Activated CD4-positive, alpha-beta memory T cell treated with anti-CD3 and anti-CD28 coated beads for 36 hours (primary cell): ENCODE measurements at places on chromosomes 6 and 20. TPM values are rescaled to one million over a fixed set of nuclear protein-coding genes. Genes with fewer than 3 reads are reported as not detected.

Gene ALDH8A1
- total RNA-seq = 0.24 TPM

Gene TMEM244
- total RNA-seq = not detected

Gene SAMD10
- 24.5 TPM for total RNA-seq

Gene MMP24
- not detected for total RNA-seq

Gene CAGE1
- 0.22 TPM for total RNA-seq

Gene BAG2
- total RNA-seq = 7.2 TPM

Gene EYS
- not detected for total RNA-seq

Gene SPAG4
- total RNA-seq = 9.4 TPM

Gene SPEF1
- total RNA-seq = not detected

Gene TRIM31
- total RNA-seq = not detected

Gene MUC22
- not detected for total RNA-seq

Gene FOXP4
- total RNA-seq = 21.6 TPM

Gene CFAP61
- not detected for total RNA-seq

Gene CST1
- not detected for total RNA-seq

Gene HLA-DQB1
- 9.7 TPM for total RNA-seq

Gene DACT2
- not detected for total RNA-seq

Gene CBLN4
- not detected for total RNA-seq

Gene DDAH2
- 6.2 TPM for total RNA-seq

Gene VGLL2
- not detected for total RNA-seq

Gene HUS1B
- total RNA-seq = 1.1 TPM

Gene CTCFL
- not detected for total RNA-seq

Gene SEL1L2
- total RNA-seq = not detected

Gene DEFB124
- total RNA-seq = not detected

Gene CRIP3
- 2.9 TPM for total RNA-seq

Gene CRNKL1
- 21.5 TPM for total RNA-seq

Gene TRDN
- not detected for total RNA-seq
